ENCODE measurements at places on chromosomes 11 and 22.
A peak's percentile ranks its signal among the peaks of the same experiment; 100 is the strongest.

DNA sequence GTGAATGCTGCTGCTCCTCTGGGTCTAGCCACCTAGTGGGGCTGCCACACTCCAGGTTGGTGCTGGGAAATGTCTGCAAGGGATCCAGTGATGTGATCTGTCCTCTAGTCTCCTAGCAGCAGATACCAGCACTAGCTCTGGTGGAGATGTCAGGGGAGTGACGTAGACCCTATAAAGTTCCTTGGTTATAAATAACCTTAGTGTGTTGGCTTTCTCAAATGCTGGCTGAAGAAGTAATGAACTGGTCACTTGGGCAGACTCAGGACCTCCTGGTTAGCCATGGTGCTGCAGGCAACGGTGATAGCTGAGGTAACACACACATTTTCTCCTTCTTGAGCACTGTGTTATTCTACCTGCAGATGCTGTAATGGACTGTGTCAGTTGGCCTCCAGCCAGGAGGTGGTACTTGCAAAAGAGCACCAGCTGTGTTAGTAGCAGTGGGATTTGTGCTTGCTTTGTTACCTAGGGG is 35.5 kb downstream of the BBOX1 start:
- no peak for DNase-seq

- DNase-seq, result no peak
These were observed 1074.3 kb downstream of the BRD1 start for GRCh38 chr22:48753381-48753730.

- peak; percentile 7 for DNase-seq
These were observed 705 bp downstream of the BBOX1 start for GRCh38 chr11:27041141-27041899.

GRCh38 chr22:50264946-50265669 is 3.6 kb upstream of the MAPK12 start:
- DNase-seq, result no peak

- DNase-seq, result no peak
These were observed 167.8 kb downstream of the DLG2 start for GRCh38 chr11:85459304-85459703.
